HT1080 (cell line): ENCODE measurements at places on chromosomes 11 and 22.

GRCh38 chr11:124202951-124203350 lies 19.8 kb downstream of the OR10D3 start:
- DNase-seq, result no peak

DNA sequence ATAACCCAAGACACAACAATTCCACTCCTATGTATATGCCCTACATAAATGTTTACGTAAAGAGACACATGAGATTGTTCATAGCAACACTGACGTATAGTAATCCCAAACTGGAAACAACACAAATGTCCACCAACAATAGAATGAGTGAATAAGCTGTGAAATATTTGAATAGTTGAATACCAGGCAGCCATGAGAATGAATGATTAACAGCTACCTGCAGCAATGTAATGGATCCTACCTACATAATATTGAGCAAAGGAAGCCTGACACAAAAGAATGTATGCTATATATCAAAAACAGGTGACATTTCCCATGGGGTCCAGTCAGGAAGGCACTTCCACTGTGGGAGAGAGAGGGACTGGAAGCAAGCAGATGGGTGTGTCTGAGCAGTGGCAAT lies 92.8 kb upstream of the LINC01488 start:
- no peak for DNase-seq

- peak; percentile 94 for DNase-seq
Measured at GRCh38 chr11:111735262-111736116, 30.7 kb downstream of the PPP2R1B start.

DNA sequence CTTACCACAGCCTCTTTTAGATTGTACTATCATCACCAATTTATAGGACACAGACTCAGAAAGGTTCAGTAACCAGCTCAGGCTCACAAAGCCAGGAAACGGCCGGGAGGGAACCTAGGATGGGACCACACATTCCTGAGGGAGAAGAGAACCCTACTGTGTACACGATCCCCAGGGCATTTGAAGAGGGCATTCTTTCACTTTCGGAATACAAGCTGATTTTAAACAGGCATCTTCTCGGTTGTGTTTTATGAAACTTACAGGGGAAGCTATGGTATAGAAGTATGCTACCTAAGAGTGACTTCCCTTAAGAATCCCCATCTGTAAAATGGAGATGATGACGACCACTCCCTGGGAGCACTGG lies 19.0 kb downstream of the SMCO4 start:
- no peak for DNase-seq

GRCh38 chr11:90330632-90331031 lies 107.8 kb upstream of the CHORDC1 start:
- no peak for DNase-seq

- DNase-seq, result peak; percentile 70
Measured at GRCh38 chr11:123103326-123103980, 41.5 kb upstream of the HSPA8 start.

DNA sequence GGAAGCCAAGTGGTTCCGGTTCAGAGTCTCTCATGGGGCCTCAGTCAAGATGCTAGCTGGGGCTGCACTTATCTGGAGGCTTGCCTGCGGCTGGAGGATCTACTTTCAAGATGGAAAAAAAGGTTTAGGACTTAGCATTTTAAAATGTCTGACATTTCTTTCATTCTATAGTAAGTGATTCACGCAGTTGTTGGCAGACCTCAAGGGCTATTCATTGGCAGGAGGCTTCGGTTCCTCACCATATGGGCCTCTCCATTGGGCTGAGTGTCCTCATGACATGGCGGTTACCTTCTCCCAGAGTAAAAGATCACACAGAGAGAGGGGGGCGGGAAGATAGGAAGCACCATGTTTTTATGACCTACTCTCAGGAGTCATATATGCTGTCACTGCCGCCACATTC lies 298.0 kb upstream of the PLET1 start:
- no peak for DNase-seq

DNA sequence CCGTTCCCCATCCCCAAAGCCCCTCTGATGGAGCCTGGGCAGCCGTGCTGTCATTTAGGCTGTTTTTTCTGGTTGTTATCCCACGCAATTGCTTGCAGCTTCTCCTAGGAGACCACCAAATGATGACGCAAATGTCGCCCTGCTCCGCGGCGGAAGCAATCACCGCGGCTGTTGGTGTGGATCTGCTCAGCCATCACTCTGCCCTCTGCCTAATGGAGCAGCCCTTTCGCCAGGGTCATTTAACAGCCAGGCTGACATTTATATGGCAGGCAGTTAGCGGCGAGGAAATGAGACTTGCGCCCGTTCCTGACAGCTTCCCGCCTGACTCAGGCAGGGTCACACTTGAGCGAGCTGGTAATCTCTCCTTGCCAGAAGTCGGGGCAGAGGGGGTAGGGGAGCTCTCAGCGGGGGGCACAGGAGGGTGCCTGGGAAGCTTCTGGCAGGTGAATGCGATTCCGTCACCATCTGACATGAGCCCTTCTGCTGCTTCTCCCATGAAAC lies 97.9 kb upstream of the RTL6 start:
- DNase-seq, result no peak

DNA sequence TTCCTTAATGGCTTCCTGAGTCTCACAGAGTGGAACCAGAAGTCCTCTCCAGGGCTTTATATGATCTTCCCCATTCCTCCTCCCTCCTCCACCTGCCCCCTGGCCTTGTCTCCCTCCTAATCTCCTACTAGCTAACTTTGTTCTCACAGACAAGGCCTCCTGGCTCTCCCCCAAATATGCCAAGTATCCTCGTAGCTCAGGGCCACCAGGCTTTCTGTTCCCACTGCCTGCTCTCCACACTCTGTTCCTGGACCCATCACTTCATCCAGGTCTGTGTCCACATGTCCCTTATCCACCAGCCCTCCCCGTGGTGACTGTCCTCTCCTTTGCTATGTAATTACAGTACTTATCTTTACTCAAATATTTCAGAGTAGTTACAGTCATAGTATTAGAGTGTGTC lies 23.2 kb upstream of the LMO1 start:
- DNase-seq, result no peak

DNA sequence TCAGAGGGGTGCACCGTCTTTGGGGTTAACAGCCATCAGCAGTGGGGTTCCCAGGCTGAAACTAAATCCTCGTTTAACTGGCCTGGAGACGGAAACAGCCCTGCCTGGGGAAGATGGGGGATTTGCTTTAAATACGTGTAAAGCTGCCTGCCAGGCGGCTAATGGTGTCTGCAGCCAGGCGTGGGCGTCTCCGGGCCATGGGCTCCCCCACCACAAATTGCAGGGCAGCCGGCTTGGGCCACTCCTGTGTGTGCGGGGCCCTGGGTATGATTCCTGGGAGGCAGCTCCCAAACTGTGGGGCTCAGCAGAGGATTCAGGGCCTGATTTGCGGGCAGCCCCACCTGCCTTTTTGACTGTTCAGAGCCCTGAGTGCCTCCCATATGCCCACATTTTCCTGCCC lies 110.5 kb downstream of the KCNQ1 start:
- DNase-seq, result no peak

- no peak for DNase-seq
Measured at GRCh38 chr11:66467034-66467659, 442 bp downstream of the PELI3 start.

GRCh38 chr22:42879371-42880021 lies 22.4 kb upstream of the ARFGAP3 start:
- no peak for DNase-seq

- DNase-seq, result no peak
Measured at GRCh38 chr11:59197991-59198390, 14.7 kb downstream of the MPEG1 start.

DNA sequence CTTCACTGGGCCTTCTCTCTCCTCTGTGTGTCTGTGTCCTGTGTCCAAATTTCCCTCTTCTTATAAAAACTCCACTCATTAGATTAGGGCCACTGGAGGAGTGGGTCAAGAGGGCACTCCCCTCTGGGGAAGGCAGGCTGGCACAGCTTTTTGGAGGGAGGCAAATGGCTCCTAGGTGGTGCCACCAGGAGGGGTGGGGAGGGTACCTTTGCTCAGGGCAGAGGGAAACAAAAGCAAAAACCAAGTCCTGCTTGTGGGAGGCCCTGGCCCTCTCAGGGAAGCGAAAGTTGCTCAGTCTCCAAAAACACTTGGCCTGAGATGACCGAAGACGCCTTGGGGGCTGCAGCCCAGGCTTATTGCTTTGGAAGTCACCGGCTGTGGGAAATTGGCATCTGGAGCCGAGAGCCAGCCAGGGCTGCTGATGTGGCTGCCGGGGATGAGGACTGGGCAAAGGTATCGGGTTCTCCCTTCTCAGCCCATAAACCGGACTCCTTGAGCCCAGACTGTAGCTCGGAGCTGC lies 48.2 kb upstream of the ANO1 start:
- DNase-seq, result no peak

- no peak for DNase-seq
Measured at GRCh38 chr11:61954851-61955421, 4.8 kb downstream of the BEST1 start.

GRCh38 chr11:72859126-72859525 lies 44.9 kb downstream of the ATG16L2 start:
- no peak for DNase-seq

DNA sequence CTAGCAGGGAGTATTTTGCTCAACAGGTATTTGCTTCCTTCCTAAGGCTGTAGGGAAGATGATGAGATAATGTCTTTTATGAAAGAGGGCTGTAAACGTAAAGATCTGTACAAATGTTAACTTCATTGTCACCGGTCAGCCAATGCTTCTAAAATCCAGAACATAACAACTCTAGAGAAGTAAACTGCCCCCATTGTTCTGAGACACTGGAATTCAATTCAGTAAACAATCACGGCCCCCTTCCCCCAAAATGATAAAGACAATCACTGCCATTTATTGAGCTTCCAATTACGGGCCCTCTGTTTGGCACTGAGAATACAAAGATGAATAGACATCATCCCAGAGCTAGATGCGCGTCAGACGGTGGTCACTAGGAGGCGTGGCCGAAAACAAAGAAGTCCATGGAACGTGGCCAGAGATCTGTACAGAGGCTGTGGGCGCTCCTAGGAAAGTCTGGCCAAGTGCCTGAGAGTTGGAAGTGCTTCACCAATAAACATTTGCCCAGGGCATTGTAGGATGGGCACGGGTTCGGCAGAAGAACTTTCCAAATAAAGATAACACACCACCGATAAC lies 576 bp downstream of the TMEM258 start:
- DNase-seq, result peak; percentile 84

DNA sequence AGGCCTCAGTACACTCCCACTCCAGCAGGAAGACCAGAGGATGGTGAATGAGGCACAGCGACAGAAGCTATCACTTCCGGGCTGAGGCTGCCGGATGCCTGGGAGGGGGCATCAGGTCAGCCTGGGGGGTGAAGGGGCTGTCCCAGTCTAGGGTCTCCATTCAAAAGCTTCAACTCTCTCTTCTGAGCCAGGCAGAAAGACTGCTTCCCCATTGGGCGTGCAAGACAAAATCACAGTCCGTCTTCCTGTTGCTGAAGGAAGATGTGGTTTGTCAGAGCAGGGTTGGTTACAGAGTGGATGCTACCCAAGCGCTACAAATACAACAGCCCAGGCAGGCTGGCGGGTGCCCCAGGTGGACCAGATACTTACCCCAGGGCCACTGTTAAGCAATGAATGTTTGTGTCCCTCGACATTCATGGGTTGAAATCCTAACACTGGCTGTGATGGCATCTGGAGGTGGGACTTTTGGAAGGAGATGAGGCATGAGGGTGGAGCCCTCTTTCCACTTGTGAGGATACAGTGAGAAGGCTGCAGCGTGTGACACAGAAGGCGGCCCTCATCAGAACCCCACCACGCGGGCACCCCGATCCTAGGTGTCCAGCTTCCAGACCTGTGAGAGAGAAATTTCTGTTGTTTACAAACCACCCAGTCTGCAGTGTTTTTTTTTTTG lies 12.0 kb downstream of the UPK3A start:
- DNase-seq, result no peak
